ENCODE measurements at places on chromosomes 13 and 19. TPM values are rescaled to one million over a fixed set of nuclear protein-coding genes. Genes with fewer than 3 reads are reported as not detected.

LIM2 gene
- not detected for total RNA-seq

DNA sequence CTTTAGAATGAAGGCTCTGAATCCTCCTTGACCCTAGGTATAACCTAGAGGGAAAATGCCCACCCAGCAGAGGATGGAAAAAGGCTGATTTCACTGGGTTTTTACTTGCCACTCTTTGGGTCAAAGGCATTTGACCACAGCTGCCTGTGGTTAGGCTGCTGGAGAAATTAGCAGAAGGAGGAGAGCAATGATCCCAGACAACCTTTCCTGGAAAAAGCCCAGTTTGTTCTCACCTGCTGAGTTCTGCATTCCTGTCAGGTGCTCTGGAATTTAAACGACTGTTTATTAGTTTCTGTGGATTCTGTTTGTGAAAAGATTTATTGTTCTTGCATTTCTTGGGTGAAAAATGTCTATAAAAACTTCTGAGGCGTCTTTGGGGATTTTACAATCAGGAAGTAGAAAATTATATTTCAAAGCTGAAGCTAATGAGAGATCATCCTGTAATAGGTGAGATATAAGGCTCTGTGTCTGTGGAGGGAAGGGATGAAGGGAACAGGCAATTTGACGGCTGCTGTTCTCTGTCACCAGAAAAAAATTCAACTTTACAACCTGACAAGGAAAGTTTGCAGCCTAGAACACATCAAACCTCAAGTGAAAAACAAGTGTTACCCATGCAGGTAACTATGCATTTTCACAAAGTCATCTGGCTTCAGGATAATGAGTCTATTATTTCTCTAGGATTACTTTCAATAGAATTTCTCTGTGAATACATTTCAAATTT is 519.7 kb downstream of the DIAPH3 start:
- no peaks in the 10 kb centered on the region for H3K27me3 ChIP-seq
- H3K4me1 ChIP-seq, result peaks cover 8% of the 10 kb centered on the region
- DNase-seq, result no peak
- H3K27ac ChIP-seq, result no peak overlapping the region

- DNase-seq, result no peak
- no peaks in the 10 kb centered on the region for H3K4me1 ChIP-seq
- no peak overlapping the region for H3K4me3 ChIP-seq
- H3K27ac ChIP-seq, result no peak overlapping the region
- 0 out of 2 replicates have a peak, but pooled peaks cover 3% of the 10 kb centered on the region for H3K36me3 ChIP-seq
These were observed 1761.8 kb downstream of the SLITRK5 start for GRCh38 chr13:89432997-89433396.

TUBA3C gene
- total RNA-seq, result not detected

KL gene
- not detected for total RNA-seq

SIGLEC11 gene
- not detected for total RNA-seq

ZNF491 gene
- 0.77 TPM for total RNA-seq

GRCh38 chr13:40535345-40535836 is 131.1 kb downstream of the FOXO1 start:
- H3K27me3 ChIP-seq, result no peaks in the 10 kb centered on the region
- DNase-seq, result no peak
- no peak overlapping the region for H3K27ac ChIP-seq
- no peak overlapping the region for H3K4me3 ChIP-seq
- H3K4me1 ChIP-seq, result peaks cover 6% of the 10 kb centered on the region

SLC25A41 gene
- total RNA-seq, result 0.42 TPM

- no peak overlapping the region for H3K27ac ChIP-seq
- no peak overlapping the region for H3K4me3 ChIP-seq
- no peaks in the 10 kb centered on the region for H3K27me3 ChIP-seq
- peaks cover 38% of the 10 kb centered on the region for H3K4me1 ChIP-seq
- peaks cover 18% of the 10 kb centered on the region for H3K36me3 ChIP-seq
These were observed 13.7 kb downstream of the ACTN4 start for GRCh38 chr19:38661136-38661535.

TRAPPC2B gene
- 12.4 TPM for total RNA-seq

KLK15 gene
- total RNA-seq, result not detected

CEACAM8 gene
- not detected for total RNA-seq

GRCh38 chr19:41564515-41565378 is 11.2 kb upstream of the CEACAM21 start:
- no peaks in the 10 kb centered on the region for H3K4me1 ChIP-seq
- no peak overlapping the region for H3K27ac ChIP-seq
- no peaks in the 10 kb centered on the region for H3K36me3 ChIP-seq
- peak; percentile 55 for DNase-seq

GRCh38 chr13:28717170-28717569 is 1.6 kb downstream of the SLC46A3 start:
- H3K4me1 ChIP-seq, result no peaks in the 10 kb centered on the region
- DNase-seq, result no peak
- no peaks in the 10 kb centered on the region for H3K36me3 ChIP-seq
- no peaks in the 10 kb centered on the region for H3K27me3 ChIP-seq
- H3K27ac ChIP-seq, result no peak overlapping the region
- H3K4me3 ChIP-seq, result peak overlapping the region; percentile 19

DNA sequence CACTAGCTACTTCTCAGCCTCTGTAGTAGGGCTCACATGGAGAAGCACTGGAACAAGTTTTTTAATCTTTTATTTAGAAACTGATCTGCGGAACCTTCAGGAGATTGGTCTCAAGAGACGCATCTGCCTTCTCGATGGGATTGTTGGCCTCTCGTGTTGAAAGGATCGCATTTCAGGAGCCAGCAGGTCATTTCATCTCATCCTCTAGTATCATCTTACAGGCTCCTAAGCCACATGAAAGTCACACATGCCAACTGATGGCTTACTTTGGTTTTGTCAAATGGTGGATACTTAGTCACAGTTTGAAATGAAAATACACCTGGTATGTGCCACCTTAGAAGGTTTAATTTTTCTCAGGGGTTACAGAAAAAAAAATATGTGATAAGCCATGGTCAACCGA is 1703.6 kb downstream of the EFNB2 start:
- no peak for DNase-seq
- H3K4me3 ChIP-seq, result no peak overlapping the region
- no peaks in the 10 kb centered on the region for H3K4me1 ChIP-seq
- H3K27me3 ChIP-seq, result no peaks in the 10 kb centered on the region
- no peak overlapping the region for H3K27ac ChIP-seq

- H3K36me3 ChIP-seq, result no peaks in the 10 kb centered on the region
- H3K4me1 ChIP-seq, result no peaks in the 10 kb centered on the region
- no peak overlapping the region for H3K27ac ChIP-seq
- H3K27me3 ChIP-seq, result no peaks in the 10 kb centered on the region
- no peak for DNase-seq
- H3K4me3 ChIP-seq, result no peak overlapping the region
These were observed 1551.1 kb downstream of the EFNB2 start for GRCh38 chr13:104984296-104984818.

DNA sequence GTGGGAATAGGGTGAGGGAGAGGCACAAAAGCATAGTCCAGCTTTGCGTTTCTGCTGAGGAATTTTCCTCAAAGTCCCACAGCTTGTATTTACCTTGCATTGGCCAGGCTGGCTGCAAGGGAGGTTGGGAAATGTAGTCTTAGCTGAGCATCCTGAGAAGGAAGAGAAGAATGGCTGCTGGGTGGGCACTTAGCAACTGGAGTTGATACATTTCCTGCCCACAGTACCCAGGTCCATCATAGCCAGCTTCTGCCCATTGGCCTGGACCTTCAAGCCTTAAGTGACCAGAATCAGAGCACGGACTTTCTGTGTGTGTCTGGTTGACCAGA is 112.4 kb downstream of the SIPA1L3 start:
- H3K36me3 ChIP-seq, result no peaks in the 10 kb centered on the region
- DNase-seq, result no peak
- no peaks in the 10 kb centered on the region for H3K27me3 ChIP-seq

DNA sequence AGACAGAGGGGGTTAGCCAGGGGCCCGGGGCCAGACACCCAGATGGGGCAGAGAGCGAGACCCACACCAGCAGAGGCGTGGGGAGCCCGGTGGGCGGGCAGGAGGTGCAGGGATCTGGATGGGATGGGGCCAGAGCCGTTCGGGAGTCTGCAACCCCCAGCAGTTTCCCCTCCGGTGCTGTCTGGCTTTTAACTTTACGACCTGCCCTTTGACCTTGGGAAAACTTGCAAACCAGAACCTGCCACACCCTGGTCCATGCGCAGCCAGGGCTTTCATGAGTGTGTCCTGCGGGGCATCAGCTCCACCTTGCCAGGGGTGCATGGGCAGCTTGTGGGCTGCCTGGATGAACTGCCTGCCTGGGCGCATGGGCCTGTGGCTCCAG is 9.8 kb downstream of the JOSD2 start:
- H3K36me3 ChIP-seq, result no peaks in the 10 kb centered on the region
- no peak for DNase-seq
- no peaks in the 10 kb centered on the region for H3K4me1 ChIP-seq
- H3K27me3 ChIP-seq, result peaks cover 20% of the 10 kb centered on the region
- no peak overlapping the region for H3K27ac ChIP-seq
- 0 out of 3 replicates have a peak overlapping the region, but pooled peaks have one; percentile 4 for H3K4me3 ChIP-seq

- peak; percentile 98 for DNase-seq
- no peaks in the 10 kb centered on the region for H3K4me1 ChIP-seq
- no peaks in the 10 kb centered on the region for H3K27me3 ChIP-seq
- H3K4me3 ChIP-seq, result peak overlapping the region; percentile 94
- H3K36me3 ChIP-seq, result peaks cover 31% of the 10 kb centered on the region
These were observed 2.5 kb downstream of the PRR12 start for GRCh38 chr19:49593233-49594113.

GRCh38 chr19:2547721-2548120 is 71.8 kb downstream of the GADD45B start:
- H3K27me3 ChIP-seq, result no peaks in the 10 kb centered on the region
- no peak overlapping the region for H3K27ac ChIP-seq
- no peaks in the 10 kb centered on the region for H3K36me3 ChIP-seq
- DNase-seq, result no peak
- H3K4me1 ChIP-seq, result no peaks in the 10 kb centered on the region

ZNF772 gene
- 11.4 TPM for total RNA-seq

- no peaks in the 10 kb centered on the region for H3K27me3 ChIP-seq
- no peak for DNase-seq
- H3K36me3 ChIP-seq, result no peaks in the 10 kb centered on the region
- H3K27ac ChIP-seq, result no peak overlapping the region
- no peak overlapping the region for H3K4me3 ChIP-seq
- no peaks in the 10 kb centered on the region for H3K4me1 ChIP-seq
These were observed 440.8 kb downstream of the TDRD3 start for GRCh38 chr13:60837806-60838205.

DNA sequence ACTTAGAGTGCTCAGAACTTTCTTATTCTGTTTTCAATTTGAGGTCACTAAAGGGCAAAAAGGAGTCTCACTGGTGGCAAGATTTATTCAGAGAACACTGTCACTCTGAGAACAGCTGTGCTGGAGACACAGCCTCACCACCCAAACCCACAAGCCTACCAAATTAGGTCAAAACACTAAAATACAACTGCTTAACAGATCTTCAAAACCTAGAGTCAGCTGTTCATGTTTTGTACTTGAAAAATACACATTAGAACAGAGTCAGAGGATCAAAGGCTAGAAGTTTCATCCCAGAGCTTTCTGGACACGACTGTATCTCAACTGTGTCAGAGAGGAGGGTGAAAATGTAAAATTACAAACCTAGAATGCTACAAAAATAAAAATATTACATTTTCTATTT is 89.3 kb downstream of the MIPEP start:
- no peak for DNase-seq
- no peaks in the 10 kb centered on the region for H3K27me3 ChIP-seq
- no peak overlapping the region for H3K27ac ChIP-seq
- no peak overlapping the region for H3K4me3 ChIP-seq
- no peaks in the 10 kb centered on the region for H3K4me1 ChIP-seq
- H3K36me3 ChIP-seq, result peaks cover 25% of the 10 kb centered on the region

DNA sequence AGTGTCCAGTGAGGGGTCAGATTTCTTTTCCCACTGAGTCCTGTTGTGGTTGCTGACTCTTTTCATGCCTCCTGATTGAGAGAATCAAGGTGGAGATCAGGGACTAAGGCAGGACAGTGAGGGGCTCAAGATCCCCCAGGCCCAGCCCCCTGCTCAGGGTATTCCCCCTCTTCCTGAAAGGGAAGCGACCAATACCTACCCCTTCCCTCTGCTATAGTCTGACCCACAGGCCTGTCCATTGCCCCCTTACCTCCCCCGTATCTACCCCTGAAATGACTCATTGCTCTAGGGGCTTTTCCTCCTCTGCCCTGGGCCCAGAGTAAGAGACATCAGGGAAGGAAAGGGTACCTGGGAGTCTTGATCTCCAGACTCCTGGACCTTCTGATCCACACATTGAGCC is 1320.5 kb downstream of the UQCRFS1 start:
- DNase-seq, result no peak
- no peaks in the 10 kb centered on the region for H3K27me3 ChIP-seq
- H3K4me3 ChIP-seq, result no peak overlapping the region
- no peak overlapping the region for H3K27ac ChIP-seq
- H3K4me1 ChIP-seq, result no peaks in the 10 kb centered on the region

GRCh38 chr19:41299755-41300089 is 10.2 kb upstream of the CCDC97 start:
- H3K27me3 ChIP-seq, result no peaks in the 10 kb centered on the region
- no peak overlapping the region for H3K4me3 ChIP-seq
- no peak overlapping the region for H3K27ac ChIP-seq
- no peaks in the 10 kb centered on the region for H3K4me1 ChIP-seq
- no peak for DNase-seq

- H3K36me3 ChIP-seq, result no peaks in the 10 kb centered on the region
- DNase-seq, result peak; percentile 73
- H3K4me1 ChIP-seq, result no peaks in the 10 kb centered on the region
- peaks cover 21% of the 10 kb centered on the region for H3K27me3 ChIP-seq
- peak overlapping the region; percentile 69 for H3K4me3 ChIP-seq
These were observed 52.8 kb downstream of the SPTBN4 start for GRCh38 chr19:40519352-40520322.

F7 gene
- 0.81 TPM for total RNA-seq

KCNN1 gene
- total RNA-seq, result 8.4 TPM

GRCh38 chr13:21901336-21901735 is 230.5 kb downstream of the FGF9 start:
- no peaks in the 10 kb centered on the region for H3K4me1 ChIP-seq
- H3K27ac ChIP-seq, result no peak overlapping the region
- H3K4me3 ChIP-seq, result no peak overlapping the region
- H3K36me3 ChIP-seq, result no peaks in the 10 kb centered on the region
- no peaks in the 10 kb centered on the region for H3K27me3 ChIP-seq
- DNase-seq, result peak; percentile 16

DNA sequence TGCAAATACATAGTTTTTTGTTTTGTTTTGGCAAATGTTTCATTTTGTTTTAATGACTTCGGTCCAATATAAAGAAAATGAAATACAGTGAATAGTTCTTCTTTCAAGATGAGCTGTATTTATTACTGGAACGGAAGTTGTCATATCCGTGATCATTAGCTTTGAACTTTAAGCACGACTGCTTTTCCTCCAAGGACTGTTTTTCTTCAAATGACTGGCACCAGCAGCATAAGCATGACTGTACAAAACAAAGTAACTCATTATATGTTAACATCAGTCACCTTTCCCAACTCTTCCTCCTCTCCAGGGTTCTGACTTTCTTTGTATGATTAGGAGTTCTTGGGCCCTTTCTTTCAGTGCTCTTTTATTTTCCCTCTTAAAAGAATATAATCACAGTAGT is 20.5 kb downstream of the EDNRB start:
- DNase-seq, result no peak
- peaks cover 9% of the 10 kb centered on the region for H3K36me3 ChIP-seq
- no peak overlapping the region for H3K4me3 ChIP-seq
- H3K27me3 ChIP-seq, result no peaks in the 10 kb centered on the region
- no peak overlapping the region for H3K27ac ChIP-seq

Data from H9 (cell line).